D341Med (cell line): ENCODE measurements at places on chromosomes 7 and 10.

DNA sequence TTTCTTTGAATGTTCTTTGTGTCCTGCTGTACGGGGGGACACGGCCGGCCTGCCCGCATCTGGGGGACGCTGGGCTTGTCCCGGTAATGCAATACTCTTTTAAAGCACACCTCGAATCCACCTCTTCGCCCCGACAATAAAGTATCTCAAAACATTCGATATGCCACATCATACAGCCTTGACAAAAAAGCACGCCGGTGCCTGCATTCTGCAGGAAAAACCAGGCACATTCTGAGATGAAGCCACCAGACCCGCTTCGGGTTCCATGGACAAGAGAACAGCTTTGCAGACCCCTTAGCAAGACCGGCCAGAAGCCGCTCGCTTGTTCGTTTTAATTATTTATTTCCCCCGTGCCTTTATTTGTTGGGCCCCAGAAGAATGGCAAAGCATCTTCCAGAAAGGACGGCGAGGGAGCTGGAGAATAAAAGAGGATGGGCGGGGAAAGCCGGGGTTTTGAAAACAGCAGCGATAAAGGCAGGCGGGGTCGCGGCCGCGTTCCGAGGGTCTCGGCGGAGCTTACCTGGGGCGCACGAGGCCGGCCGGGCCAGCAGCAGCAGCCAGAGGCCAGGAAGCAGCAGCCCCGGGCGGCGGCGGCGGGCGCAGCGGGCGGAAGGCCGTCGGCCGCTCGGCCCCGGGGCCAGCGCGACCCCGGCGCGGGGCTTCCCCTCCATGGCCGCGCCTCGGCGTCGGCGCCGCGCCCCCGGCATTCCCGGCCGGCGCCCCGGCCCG, 462 bp downstream of the KIAA1549 start:
- DNase-seq: no peak

GRCh38 chr7:4904346-4904745, 20.8 kb upstream of the RADIL start:
- DNase-seq: no peak

- DNase-seq: no peak
Observed at GRCh38 chr7:135664046-135664589, 1.8 kb downstream of the STMP1 start.

- no peak for DNase-seq
Observed at GRCh38 chr10:99170116-99170675, 65.5 kb downstream of the HPSE2 start.

DNA sequence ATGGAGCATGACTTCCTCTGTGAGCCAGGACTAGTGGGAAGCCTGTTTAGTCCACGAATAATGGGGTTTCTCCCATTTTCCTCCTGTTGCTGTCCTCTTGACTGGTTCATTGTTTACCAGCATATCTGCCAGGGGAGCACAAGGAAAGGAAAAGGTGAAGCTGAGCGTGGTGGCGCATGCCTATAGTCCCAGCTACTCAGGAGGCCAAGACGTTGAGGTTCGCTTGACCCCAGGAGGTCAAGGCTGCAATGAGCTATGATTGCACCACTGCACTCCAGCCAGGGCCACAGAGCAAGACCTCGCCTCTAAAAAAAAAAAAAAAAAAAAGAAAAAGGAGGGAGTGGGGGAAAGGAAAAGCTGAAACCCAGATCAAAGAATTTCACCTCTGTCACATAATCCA, 5.8 kb upstream of the IL2RA start:
- DNase-seq: no peak

GRCh38 chr7:55488216-55488615, 84.1 kb downstream of the VOPP1 start:
- DNase-seq: no peak

GRCh38 chr7:69622014-69622835, 23.9 kb downstream of the AUTS2 start:
- no peak for DNase-seq

DNA sequence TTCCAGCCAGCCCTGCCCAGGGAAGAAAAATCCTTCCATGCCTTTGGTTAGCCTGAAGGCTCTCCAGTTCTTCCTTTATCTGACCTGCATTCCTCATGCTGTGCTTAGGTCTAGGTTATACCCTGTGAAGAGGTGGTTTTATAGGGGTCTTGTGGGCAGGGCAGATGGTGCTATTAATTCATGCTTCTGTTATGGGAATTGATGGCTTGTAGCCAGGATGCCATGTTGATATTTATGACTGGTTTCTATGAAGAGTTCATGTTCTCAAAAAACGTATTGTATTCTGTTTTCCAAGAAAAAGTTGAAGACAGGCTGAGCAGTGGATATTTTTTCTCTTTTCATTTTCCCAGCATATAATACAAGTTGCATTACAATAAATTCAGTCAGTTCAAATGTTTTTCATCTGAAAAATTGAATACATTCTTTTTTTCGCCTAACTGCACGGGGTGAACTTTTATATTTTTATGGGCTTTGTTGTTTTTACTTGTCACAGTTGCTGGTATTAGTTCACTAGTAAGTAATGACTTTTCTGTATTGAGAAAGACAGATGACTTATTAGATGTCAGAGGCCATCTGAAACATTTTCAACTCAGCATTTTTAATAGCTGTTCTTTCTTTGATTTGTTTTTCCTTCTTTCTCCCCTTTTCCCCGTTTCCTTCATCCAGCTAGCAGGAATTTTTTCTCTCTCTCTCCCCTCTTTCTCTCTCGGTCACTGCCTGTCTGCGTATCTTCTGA, 322.8 kb downstream of the LRMDA start:
- DNase-seq: no peak

- no peak for DNase-seq
Observed at GRCh38 chr10:110357252-110357780, 52.6 kb upstream of the SMNDC1 start.

DNA sequence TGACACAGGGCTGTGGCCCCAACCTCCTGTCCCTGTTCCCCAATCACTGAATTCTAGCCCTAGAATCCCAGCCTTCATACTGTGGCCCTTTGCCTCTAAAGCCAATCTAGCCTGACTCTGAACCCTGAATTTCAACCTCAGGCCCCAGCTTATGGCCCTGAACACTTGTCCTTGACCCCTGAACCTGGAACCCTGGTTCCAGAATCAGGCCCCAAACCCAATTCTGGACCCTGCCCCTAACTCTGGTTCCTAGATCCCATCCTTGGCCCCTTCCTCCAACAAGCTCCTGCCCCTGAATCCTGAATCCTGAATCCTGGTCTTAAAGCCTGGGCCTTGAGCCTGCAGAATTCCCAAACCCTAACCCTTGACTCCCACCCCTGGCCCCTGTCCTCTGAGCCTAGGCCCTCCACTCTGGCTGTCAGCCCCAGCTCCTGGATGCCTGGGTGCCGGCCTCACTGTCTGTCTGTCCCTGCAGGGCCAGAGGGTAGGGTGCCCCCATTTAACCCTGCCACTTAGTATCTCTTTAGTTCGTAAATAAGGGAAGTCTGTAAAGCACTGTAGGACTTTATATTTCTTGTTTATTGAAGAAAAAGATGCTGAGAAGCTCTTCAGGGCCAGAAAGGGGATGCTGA, 1.3 kb downstream of the INPP5A start:
- DNase-seq: no peak

- no peak for DNase-seq
Observed at GRCh38 chr10:27680691-27681605, 64.7 kb downstream of the MKX start.

DNA sequence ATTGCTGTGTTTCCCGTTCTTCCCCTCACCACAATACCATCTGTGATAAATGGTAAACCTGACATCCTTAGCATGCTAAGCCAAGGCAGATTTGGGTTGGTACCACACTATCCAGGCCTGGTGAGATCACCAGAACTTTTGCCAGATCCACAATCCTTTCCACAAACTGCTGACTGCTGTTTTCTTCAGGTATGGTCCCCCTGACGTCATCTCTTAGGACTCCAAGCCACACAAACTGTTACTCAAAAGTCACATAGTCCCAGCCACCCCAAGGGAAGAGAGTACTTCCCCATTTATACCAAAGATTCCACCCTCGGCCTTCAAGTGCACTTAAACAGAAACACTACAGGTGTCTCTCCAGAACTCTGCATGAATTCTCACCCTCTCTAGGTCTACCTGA, 34.8 kb downstream of the SLC25A13 start:
- DNase-seq: no peak

DNA sequence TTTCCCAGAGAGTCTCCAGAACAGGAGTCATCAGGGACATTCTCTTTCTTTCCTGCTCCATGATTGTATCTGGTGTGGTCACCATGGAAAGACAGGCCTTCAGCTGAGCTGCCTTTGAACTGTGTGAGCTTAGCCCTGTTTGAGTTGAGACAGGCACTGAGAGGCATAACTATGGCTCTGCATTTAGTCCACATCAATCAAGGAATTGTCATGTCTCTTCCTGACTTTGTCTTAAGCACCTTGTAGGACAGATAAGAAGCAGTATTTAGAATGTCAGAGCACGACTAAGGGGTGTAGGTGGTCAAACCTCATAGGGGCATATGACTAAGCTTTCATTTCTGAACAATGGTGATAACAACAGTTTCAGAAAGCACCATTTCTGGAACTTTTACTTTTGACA, 53.5 kb downstream of the EPDR1 start:
- DNase-seq: no peak

DNA sequence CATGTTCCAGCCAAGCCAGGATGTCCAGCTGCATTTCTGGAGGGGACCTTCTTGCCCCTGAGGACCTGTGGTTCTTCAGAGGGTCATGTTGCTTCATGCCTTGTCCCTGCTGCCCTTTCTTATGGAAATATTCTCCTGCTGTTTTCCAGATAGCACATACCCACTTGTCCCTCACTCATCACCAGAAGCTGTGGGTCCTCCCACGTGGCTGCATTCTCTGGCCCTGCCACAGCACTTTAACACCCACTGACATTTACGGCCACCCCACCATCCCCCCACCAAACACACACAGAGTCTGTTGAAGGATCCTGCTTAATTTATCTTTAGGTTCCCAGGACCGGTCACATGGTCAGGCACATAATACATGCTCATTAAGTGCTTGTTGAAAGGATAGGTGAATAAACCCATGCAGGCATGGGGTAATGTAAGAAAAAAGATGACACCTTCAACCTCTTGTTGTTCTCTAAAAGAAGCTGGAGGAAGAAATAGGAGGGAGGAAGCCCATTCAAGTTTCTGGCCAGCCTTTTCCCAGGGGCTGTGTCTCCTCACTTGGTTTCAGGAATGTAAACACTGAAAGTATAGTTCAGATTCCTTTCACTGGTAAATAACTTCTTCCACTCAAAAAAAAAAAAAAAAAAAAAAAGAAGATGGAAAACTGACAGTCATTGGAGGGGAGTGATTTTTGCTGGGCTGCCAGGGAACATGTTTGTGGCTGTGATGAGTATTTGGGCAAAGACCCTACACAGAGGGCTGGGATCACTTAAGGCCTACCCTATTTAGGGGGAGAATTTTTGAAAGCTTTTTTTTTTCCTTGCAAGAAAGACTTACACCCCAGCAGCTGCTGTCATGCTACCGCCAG, 19.8 kb upstream of the BMPER start:
- no peak for DNase-seq

- DNase-seq: no peak
Observed at GRCh38 chr7:2824678-2825461, 19.2 kb downstream of the GNA12 start.

DNA sequence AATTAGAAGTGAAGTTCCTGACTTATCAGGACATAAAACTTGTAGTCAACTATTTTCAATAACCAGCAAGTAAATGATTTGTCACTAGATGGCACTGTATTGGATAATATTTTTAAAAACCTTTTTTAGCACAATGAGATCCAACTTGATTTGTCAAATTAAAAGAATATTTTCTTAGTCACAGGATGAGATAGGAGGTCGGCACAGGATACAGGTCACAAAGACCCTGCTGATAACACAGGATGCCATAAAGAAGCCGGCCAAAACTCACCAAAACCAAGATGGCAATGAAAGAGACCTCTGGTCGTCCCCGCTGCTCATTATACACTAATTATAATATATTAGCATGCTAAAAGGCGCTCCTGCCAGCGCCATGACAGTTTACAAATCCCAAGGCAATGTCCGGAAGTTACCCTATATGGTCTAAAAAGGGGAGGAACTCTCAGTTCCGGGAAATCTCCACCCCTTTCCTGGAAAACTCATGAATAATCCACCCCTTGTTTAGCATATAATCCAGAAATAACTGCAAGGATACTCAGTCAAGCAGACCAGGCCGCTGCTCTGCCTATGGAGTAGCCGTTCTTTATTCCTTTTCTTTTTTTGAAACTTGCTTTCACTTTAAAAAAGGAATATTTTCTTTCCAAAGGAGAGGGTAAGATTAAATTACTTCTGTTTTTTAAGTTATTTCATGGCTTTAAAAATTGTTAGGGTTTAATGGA, 255.7 kb upstream of the MKLN1 start:
- no peak for DNase-seq

- peak; percentile 17 for DNase-seq
Observed at GRCh38 chr10:42989481-42989921, 87.4 kb upstream of the RET start.

- DNase-seq: no peak
Observed at GRCh38 chr7:22255834-22256233, 101.1 kb downstream of the RAPGEF5 start.

DNA sequence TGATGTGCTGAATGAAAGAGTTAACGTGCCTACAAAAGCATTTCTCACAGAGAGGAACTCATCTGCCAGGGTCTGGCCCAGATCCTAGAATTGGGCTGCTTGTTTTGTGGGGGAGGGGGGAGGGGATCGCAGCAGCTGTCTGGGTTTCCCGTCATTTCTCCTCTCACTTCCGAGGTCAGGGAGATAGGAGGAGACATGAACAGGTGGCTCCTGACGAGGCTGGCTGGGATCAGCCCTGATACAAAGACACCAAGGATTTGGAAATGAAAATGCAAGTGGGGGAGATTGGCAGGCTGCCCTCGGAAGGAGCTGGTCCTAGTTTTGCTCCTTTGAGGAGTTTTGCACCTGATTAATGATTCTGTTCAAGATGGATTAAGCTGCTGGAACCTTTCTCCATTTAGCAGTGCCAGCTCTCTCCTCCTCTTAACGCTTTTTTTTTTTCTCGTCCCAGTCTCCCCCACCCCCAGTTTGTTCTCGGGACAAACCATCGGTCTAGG, 86.8 kb upstream of the KMT2C start:
- peak; percentile 80 for DNase-seq

DNA sequence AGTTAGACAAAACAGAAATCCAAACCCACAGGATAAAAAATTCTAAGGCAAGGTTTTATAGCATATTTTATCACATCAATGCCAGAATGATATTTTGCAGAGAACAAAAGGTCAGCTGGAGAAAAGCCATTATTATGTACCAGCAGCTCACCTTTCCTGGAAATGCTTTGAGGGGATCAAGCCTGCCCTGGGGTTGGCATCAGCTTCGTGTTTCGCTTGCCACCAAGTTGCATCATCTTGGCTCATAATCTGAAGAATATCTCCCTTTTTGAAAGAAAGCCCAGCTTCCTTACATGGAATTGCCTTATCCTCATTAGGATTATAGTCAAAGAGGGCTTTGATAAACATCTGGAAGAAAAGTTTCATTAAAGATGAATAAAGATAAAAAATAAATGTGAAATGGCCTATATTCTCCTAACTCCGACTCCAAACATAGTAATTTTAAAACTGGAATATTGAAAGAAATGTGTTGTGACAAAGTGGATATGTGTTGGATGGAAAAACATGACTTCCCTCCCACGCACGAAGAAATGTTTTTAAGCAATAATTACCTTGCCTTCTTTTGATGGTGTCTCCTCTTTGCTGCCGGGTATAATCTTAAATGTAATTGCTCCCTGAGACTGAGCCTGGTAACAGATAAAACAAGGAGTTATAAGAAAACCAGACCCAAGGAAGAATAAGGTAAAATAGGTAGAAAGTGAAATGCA, 121.3 kb upstream of the ODAD2 start:
- peak; percentile 27 for DNase-seq
